ENCODE measurements at places on chromosomes 2 and 18.
A peak's percentile ranks its signal among the peaks of the same experiment; 100 is the strongest.

DNA sequence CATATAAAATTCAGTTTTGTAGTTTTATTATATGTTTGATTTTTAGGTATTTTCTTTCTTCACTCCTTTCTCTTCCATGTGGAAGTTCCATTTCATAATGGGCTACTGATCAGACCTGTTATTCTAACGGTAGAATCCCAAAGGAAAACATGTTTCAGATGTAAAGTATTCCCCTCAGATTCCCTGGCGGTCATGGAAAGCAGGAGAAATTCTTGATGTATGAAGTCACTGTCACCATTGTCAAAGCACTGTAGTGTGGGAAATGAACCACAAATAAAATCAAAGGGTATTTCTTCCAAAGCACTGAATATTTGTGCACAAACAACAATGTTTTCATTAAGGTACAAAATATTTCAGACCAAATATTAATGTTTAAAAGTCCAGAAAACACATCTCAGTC lies 237.3 kb upstream of the KLHL14 start:
- no peak for DNase-seq

DNA sequence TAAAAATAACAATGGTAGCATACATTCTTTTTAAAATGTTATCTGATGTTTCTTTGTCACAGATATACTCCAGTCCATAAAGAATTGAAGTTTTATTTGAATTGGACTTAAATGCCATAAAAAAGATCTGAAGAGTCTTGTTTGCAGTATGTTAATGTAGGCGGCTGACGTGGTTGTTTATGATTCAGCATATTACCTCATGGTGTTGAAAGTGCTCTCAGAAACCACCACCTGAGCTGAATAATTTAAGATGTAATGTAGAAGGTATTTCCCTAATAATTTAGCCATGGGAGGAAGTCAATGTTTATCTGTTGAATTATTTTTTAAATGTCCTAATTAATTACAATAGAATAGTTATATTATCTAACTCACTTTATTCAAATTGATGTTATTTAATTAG lies 58.6 kb upstream of the CHN1 start:
- DNase-seq: no peak

DNA sequence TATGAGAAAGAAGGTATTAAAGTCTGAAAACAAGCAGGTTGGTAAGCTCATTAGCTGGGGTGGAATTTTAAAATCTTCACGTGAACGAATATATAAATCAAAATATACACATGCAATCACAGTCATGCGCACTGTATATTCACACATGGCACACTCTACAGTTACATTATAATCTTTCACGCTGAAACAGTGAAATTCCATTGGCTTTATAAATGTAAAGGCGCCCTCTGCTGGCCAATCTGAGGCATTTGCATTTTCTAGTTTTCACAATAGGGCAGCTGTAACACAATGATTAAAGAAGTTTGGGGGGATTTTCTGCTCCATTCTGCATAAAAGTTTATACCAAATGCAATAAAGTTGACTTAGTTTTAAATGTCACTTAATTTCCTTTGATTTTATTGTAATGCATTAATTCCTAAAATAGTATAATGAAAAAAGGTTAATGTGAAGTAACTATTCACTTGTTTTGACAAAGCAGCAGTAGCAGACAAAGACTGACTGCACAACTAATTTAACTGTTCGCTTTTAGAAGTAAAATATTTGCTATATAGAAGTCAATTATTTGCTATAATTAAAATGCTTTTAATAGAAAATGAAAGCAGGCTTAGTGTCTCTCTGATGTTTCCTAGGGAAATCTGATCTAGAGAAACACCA lies 17.2 kb downstream of the IFIH1 start:
- DNase-seq: peak; percentile 25

DNA sequence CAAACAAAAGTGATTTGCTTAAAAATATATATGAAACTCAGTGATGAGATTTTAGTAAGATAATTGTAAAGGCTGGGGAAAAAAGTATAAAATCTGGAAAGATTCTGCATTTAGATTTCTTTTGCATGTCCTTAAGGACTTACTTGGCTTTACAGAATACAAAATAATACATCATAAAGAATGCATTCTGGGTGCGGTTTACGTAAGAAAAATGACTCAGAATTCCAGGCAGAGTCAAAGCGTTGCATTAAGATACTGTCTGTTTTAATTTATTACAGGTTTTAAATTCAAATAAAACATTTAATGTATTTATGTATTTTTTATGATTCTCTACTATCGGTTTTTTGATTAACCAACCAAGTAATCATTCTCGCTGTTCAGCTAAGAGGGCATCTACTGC lies 178.0 kb downstream of the SH3BP4 start:
- no peak for DNase-seq

GRCh38 chr18:48167897-48168253 lies 237.4 kb upstream of the SMAD2 start:
- no peak for DNase-seq

- DNase-seq: no peak
Observed at GRCh38 chr18:63074981-63075404, 244.6 kb downstream of the BCL2 start.

DNA sequence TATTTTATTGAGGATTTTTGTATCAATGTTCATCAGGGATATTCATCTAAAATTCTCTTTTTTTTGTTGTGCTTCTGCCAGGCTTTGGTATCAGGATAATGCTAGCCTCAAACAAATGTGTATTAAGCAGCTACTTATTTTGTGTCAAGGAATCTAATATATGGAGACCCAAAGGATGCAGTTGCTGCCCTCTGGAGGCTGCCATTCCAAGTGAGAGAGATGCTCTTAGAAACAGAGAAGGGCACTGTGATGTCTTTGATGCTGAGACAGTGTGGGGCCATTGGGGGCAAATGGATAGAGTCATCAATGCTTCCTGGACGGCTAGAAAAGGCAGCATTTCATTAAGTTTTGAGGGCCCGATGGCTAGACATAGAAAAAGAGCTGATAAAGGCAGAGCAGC lies 292.6 kb downstream of the SETBP1 start:
- no peak for DNase-seq

GRCh38 chr2:168997794-168998193 lies 33.3 kb downstream of the ABCB11 start:
- DNase-seq: no peak

DNA sequence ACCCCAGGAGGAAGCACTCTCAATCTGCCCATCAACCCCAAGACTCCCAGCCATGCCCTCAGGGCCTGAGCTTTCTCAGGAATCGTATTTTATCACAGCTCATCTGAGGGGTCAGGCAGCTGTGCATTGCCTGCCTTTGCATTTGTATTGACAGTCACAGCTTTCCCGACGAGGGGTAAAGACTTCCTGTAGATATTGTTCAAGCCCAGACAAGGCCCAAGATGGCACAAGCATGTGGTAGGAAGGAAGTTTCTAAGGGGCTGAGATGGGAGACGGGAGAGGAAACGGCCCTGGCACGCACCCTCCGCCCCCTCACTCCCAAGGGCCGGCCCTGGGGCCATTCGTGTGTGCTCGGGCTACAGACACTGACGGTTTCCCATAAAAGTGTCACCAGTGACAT lies 34.2 kb upstream of the PRLH start:
- DNase-seq: no peak

- DNase-seq: no peak
Observed at GRCh38 chr18:55013685-55014084, 54.4 kb upstream of the CCDC68 start.

GRCh38 chr2:98726205-98726604 lies 4.7 kb downstream of the MGAT4A start:
- DNase-seq: no peak

- DNase-seq: no peak
Observed at GRCh38 chr18:55375930-55376329, 212.1 kb downstream of the TCF4 start.

- DNase-seq: no peak
Observed at GRCh38 chr2:119826370-119826961, 66.7 kb downstream of the PTPN4 start.

DNA sequence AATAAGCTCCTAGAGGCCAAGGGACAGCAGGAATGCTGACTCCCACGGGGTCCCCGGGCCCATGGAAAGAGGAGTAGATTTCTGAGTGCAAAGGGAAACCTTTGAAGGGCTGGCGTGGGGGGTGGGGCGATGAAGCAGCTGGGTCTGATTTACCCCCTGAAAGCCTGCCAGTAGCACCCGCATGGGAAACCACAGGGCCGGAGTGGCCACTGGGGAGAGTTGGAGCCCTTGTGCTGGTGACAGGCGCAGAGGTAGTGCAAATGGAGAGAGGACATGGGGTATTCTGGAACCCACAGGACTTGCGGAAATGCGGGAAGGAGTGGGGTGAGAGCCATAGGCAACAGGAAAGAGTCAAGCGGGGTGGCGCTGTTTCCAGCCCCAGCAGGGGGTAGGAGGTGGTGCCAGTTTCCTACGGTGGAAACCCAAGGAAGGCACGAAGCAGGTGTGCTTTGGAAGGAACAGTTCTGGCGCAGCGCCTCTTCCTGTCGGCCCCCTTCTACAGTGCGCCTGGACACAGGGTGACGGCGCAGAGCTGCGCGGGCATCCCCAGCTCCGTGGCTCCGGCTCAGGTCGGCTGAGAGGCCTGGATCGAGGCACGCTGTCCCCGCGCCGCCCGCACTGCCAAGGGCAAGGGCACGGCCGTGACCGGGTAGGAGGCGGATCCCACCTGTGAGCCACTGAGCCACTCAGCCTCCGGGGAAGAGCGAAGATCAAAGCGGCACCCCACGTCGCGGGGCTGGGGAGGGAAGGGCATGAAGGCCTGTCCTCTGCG lies 149.0 kb upstream of the GLI2 start:
- no peak for DNase-seq

- DNase-seq: no peak
Observed at GRCh38 chr2:190666895-190667294, 18.0 kb downstream of the NAB1 start.

DNA sequence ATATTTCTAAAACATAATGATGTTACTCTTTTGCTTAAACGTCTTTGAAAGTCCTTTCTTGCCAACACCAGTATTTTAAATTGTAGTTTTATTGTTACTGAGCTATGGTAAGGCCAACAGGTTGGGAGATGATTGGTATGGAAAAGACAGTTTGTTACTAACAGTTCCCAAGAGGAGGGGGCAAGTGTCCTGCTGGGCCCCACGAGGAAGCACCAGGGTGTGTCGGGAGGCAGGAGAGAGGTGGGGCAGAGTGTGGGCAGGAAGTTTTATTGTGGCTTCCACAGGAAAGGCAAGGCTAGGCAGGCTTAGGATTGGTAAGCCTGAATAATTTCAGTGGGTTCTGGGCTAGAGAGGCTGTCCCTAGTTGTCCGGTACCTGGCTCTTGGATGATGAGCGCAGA lies 134.3 kb downstream of the SOCS6 start:
- no peak for DNase-seq

GRCh38 chr2:2571301-2572150 lies 240.5 kb upstream of the MYT1L start:
- DNase-seq: no peak

DNA sequence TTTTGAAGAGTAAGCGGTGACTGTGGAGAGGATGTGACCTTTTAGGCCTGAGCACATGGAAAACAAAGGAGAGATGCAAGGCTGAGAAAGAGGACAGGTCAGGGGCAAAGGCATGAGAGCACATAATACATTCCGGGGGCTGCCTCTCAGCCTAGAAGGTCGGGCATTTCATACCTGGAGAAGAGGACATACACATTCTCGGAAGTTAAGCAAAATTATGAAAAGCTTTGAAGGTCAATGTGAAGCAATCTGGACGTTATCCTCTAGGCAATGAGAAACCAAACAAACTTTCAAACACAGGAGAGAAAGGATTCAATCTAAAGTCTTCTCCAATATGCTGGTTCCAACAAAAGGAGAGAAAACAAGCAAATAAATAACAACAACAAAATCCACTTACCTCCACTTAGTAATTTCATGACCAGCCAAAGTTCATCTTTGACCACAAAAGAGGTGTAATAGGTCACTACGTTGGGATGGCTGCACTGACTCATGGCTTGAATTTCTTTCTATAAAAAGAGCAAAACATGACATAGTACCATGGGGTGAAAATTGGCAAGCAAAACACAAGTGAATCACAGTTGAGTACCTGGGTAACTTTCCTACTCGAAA lies 80.4 kb downstream of the STK39 start:
- DNase-seq: no peak

- DNase-seq: peak; percentile 36
Observed at GRCh38 chr2:66729416-66730330, 294.7 kb downstream of the MEIS1 start.

- no peak for DNase-seq
Observed at GRCh38 chr2:43402452-43402937, 176.1 kb upstream of the ZFP36L2 start.

DNA sequence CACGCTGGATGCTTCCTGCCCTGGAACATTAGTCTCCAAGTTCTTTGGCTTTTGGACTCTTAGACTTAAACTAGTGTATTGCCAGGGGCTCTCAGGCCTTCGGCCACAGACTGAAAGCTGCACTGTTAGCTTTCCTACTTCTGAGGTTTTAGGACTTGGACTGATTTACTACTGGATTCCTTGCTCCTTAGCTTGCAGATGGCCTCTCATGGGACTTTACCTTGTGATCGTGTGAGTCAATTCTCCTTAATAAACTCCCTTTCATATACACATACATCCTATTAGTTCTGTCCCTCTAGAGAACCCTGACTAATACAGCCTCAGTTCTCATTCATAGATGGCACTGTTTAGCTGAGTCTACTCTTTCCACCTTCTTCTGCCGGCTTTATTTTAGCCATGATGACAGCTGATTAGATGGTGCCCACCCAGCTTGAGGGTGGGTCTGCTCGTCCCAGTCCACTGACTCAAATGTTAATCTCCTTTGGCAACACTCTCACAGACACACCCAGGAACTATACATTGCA lies 389.1 kb downstream of the NYAP2 start:
- DNase-seq: peak; percentile 59

DNA sequence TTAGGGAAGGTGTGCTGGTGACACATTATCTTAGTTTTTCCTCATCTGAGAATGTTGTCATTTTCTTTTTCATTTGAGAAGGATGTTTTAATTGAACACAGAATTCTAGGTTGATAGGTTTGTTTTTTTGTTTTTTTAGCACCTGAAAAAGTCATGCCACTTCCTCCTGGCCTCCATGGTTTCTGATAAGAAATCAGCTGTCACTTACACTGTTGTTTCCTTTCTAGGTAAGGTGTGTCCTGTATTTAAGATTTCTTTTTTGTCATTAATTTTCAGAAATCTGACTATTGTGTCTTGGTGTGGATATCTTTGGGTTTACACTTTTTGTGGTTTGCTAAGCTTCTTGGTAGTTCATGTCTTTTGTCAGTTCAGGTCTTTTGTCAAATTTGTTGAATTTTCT lies 99.3 kb downstream of the ROCK1 start:
- no peak for DNase-seq
